ENCODE measurements at places on chromosomes 6 and 20.

DNA sequence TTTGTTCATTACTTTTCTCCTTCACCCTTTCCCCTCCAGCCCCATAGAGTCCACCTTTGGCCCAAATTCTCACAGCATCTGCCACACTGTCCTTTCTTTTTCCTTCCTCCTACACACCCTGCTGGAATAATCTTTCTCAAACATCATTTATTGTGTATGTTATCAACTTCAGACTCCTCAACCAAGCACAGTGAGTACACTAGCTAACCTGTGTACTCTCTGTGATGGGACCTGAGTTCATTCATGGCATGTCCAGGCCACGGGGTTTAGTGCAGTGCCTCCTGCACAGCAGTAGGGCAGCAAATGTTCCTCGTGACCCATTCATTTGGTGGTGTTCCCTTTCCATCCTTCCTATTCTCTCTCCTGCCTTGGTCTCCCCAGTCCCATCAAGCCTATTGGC, 7.1 kb upstream of the ARMC12 start:
- no peak for DNase-seq

DNA sequence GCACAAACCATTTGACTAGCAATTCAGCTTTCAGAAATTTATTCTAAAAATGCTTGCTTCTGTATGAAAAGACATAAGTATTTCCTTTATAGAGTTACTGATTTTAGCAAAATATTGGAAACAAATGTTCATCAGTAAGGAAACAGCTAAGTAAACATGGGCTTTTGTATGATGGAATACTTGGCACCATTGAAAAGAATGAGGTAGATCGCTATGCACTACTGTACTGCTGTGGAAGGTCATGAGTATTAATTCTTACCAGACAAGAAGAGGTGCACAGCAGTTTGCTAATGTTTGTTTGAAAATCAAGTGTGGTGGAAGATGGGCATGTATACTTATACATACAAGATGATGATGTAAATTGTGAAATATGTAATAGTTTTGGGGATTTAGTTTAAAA, 73.0 kb downstream of the FARS2 start:
- no peak for DNase-seq

- no peak for DNase-seq
Observed at GRCh38 chr6:17491416-17492142, 98.2 kb downstream of the CAP2 start.

- DNase-seq = no peak
Observed at GRCh38 chr20:44279228-44279627, 31.8 kb downstream of the FITM2 start.

- DNase-seq = no peak
Observed at GRCh38 chr20:9852566-9852965, 13.7 kb upstream of the PAK5 start.

GRCh38 chr6:146914489-146915483, 289.4 kb upstream of the STXBP5 start:
- no peak for DNase-seq

DNA sequence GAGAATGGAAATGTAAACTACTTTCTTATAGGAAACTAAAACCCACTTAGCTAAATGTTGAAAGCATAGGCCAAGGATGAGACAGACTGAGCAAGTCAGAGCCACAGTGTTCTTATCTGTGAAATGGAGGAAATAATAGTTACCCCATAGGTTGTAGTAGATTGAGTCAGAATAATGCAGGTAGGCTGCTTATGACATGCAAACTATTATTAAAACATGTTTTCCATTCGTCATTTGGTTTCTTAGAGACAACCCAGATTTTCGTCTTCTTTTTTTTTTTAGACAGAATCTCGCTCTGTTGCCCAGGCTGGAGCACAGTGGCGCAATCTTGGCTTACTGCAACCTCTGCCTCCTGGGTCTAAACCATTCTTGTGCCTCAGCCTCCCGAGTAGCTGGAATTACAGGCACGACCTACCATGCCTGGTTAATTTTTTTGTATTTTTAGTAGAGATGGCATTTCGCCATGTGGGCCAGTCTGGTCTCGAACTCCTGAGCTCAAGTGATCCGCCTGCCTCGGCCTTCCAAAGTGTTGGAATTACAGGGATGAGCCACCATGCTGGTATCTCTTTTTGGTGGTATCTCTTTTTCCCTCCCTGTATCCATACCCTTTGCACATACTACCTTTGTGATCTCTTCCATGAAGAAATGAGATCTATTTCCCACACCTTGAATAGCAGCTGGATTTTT, 196.5 kb upstream of the ZNF217 start:
- no peak for DNase-seq

GRCh38 chr20:46304361-46304760, 3.9 kb downstream of the CDH22 start:
- DNase-seq = no peak

GRCh38 chr20:32945710-32946221, 58.5 kb downstream of the SUN5 start:
- no peak for DNase-seq

- no peak for DNase-seq
Observed at GRCh38 chr20:37356961-37357371, 11.0 kb downstream of the SRC start.

GRCh38 chr6:128171182-128171581, 270.3 kb upstream of the THEMIS start:
- DNase-seq = no peak

- no peak for DNase-seq
Observed at GRCh38 chr6:83199173-83199862, 6.2 kb downstream of the RWDD2A start.

GRCh38 chr6:35073211-35073610, 67.9 kb downstream of the TCP11 start:
- no peak for DNase-seq

DNA sequence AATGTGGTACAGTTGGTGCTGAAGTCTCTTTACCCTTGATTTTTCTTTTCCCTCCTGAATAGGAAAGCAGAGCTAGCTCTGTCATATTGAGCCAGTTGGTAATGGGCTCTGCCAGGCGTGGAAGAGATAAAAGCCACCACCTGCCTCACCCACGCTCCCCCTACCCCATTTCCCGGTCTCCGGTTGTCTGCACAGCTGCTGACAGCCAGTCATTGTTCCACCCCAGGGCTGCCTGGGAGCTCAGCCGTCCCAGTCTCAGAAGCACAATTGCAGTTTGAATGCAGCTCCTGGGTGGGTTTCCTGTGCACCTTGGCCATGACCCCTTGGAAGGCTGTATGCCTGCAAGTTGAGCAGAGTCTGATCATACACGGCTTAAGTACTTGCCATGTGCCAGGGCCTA, 675.2 kb upstream of the FLRT3 start:
- no peak for DNase-seq

All from NCI-H187 treated with DMSO at 0.1 percent for 48 hours (cell line).